LNCaP clone FGC (cell line): ENCODE measurements at places on chromosomes 2 and 18.

GRCh38 chr2:69798909-69799526 lies 30.4 kb upstream of the GMCL1 start:
- DNase-seq: no peak

GRCh38 chr2:96687266-96687665 lies 44.7 kb downstream of the FER1L5 start:
- no peak for DNase-seq

DNA sequence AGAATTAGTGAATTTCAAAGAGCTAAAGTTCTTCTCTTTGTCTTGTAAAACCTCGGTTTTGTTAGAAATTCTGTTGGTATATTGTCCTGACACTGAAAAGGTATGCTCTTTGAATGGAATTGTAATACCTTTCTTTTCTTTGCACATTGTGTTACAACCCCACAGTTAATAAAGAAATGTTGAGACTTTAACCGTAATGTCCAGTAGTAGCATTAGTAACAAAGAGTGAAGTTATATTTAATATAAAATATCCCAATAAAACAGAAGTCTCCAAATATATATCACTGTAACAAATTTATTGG lies 69.8 kb downstream of the EHBP1 start:
- no peak for DNase-seq

- no peak for DNase-seq
These were observed 16.6 kb upstream of the CCNYL1 start for GRCh38 chr2:207694811-207695281.

GRCh38 chr2:197993363-197993762 lies 189.0 kb downstream of the PLCL1 start:
- no peak for DNase-seq

GRCh38 chr2:62472312-62472711 lies 33.7 kb downstream of the TMEM17 start:
- no peak for DNase-seq

DNA sequence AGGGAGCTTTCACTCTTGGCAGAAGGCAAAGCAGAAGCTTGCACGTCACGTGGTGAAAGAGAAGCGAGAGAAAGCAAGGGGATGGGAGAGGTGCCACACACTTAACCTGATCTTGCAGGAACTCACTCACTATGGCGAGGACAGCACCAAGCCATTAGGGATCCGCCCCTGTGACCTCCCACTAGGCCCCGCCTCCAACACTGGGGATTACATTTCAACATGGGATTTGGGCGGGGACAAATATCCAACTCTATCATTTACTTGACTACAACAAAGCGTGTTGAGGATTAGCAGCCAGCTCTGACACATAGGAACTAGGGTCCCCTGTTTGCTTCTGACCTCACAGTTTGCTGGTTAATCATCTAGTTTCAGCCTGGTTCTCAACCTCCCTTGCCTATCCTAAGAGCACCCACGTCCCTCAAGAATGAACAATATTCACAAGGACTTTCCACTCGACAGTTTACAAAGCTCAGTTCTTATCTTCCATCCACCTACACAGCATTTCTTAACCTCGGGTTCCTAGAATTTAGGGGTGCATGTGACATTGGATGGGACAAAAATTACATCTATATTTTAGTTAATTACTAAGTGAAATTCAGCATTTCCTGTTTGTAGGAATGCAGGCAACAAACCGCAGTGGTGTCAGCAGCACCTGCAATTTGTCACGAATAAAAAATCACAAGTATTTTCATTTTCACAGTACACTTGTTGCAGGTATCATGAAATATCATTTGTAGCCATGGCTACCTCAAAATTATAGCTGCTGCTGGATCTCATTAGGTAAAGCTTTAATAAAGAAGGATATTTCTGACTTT lies 36.0 kb downstream of the LBH start:
- DNase-seq: no peak

GRCh38 chr2:50648041-50648700 lies 383.8 kb downstream of the NRXN1 start:
- DNase-seq: no peak

DNA sequence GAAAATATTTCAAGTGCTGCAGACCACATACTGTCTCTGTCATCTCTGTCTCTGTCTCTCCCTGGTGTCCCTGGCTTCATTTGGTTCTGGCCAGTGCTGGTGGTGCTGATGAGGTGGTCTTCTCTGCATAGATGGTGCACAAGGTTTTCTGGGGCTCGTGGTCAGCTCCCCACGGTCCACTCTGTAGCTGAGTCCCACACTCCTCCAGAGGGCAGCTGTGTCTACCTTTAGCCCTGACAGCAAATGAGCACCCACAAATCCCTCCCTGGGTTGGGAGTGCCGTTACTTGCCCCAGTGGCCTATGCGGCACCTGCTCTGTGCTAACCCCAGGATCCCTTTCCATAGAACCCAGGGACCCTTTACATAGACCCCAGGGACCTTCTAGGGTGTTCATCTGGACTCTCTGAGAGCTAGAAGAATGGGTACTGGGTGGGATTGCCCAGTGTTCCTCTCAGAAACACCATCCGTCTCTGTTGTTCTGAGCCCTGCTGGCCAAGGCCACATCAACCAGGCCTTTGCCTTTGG lies 129.3 kb downstream of the CAPN13 start:
- DNase-seq: no peak

DNA sequence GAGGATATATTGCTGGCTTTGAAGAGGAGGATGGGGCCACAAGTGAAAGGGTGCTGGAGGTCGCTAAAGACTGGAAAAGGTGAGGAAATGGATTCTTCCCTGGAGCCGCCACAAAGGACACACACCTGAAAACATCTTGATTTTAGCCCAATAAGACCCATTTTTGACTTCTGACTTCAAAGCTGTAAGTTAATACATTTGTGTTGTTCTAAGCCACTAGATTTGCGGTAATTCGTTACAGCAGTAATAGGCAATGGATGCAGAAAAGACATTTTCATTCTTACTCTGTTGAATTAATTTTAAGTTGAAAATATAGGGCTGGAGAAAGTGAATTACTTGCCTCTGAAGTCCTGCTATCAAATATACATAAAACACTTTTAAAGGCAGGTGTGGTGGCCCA lies 117.7 kb upstream of the RAB12 start:
- no peak for DNase-seq

DNA sequence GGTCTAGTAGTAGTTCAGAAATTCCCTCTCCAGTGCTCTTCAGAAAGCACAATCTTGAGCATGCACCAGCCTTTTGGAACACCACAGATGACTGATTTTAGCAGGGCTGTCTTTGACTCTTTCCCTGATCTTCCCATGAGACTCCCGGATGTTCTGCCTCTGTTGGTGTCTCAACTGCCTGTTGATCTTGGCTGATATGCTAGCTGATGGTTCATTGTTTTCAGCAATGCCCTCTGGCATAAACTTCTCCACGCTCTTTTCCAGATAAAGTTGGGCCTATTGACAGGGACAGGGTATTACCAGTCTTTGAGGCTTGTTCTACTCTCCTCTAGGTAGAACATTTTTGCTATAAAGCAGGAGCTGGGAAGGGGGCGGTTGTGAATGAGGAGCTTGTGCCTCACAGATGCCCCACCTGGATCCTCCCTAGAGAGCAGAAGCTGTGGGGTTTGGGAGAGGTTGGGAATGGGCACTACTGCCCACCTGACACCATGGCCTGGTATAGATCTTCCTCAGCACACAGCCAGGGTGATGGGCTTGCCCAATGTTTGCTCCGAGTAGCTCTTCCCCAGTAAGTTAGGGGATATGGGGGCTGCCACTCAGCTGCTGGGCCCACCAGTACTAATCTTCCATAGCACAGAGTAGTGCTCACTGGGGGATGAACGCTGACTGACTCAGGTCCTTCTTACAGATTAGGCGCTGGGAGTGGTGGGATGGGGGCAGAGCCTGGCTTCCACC lies 111.3 kb downstream of the PTGR3 start:
- DNase-seq: no peak

- DNase-seq: no peak
These were observed 9.0 kb upstream of the SLC35F6 start for GRCh38 chr2:26754972-26755670.

DNA sequence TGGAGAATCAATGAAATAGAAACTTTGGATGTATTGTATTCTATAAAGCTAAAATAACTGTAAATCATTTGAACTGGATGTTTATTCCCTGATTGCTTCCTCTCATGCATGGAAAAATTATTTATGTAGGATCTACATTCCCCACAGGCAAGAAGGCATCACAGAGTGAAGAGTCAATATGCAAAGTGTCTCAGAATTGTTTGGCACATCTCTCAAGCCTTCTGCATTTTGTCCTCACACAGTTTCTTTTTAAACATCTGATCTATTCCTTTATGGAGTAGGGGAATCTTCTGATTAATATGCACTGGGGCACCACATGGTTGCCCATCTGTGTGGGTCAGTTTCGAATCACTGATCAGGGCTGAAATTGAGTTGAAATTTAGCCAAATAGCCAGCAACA lies 465.4 kb downstream of the ZNF804A start:
- no peak for DNase-seq

DNA sequence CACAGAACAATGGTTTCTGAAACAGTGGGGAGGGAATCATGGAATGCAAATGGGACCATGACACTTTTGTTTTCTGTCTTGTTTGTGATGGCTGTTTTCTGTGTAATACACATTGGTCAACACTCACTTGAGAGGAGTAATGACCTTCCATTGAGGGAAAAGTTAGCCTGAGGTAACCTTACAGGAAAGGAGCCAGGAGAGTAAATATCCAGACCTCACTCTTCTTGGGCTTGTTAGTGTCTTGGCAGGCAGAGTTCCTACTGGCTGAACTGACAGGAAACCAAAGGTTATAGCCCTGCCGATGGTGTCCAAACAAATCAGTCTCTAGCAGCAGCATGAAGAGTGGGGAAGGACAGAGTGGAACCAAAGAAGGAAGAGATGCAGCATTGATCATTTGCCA lies 17.2 kb upstream of the RPRM start:
- DNase-seq: peak; percentile 85

GRCh38 chr2:96977631-96978195 lies 8.7 kb downstream of the FAM178B start:
- DNase-seq: no peak

GRCh38 chr2:28510184-28510583 lies 14.3 kb downstream of the PLB1 start:
- peak; percentile 50 for DNase-seq

GRCh38 chr2:134555411-134555810 lies 163.4 kb downstream of the TMEM163 start:
- DNase-seq: no peak

DNA sequence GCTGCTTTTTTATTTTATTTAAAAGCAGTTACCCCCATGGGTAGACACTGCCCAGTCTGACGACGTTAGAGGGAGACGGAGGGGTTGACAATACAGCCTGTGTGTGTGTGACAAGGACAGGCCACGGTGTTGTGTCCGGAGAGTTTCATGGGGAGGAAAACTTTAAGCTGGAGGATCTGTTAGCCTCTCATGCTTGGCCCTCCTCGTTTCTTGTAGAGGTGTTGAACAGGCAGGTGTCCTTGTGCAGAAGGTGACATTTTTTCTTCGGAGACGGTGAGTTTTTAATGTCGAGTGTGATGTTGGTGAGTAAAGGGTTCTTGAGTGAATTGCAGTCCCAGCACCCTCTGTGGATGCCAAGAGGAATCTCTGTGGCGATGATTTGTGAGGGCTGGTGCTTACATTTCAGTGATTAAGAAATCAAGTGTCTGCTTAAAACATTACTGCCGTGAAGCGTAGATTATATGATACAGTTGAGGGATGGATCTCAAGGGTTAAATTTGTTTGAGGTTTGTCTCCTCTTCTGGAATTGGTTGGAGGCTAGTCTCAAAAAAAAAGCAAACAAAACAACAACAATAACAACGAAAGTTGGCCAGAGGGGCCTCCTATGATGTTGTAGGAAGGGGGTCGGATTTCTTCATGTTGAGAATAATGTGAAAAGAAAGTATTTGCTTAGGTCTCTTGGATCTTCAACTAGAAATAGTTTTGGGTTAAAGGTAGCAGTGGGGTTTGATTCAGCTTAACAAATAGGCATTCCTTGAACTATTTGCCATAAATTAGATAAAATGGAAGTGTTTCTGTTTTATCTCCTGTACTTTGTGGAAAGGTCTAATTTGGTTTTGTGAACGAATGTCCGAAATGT lies 1.6 kb downstream of the NCOA1 start:
- DNase-seq: no peak

GRCh38 chr18:9712130-9712577 lies 4.1 kb downstream of the RAB31 start:
- DNase-seq: no peak
